ENCODE measurements at places on chromosomes 16 and 17.

DNA sequence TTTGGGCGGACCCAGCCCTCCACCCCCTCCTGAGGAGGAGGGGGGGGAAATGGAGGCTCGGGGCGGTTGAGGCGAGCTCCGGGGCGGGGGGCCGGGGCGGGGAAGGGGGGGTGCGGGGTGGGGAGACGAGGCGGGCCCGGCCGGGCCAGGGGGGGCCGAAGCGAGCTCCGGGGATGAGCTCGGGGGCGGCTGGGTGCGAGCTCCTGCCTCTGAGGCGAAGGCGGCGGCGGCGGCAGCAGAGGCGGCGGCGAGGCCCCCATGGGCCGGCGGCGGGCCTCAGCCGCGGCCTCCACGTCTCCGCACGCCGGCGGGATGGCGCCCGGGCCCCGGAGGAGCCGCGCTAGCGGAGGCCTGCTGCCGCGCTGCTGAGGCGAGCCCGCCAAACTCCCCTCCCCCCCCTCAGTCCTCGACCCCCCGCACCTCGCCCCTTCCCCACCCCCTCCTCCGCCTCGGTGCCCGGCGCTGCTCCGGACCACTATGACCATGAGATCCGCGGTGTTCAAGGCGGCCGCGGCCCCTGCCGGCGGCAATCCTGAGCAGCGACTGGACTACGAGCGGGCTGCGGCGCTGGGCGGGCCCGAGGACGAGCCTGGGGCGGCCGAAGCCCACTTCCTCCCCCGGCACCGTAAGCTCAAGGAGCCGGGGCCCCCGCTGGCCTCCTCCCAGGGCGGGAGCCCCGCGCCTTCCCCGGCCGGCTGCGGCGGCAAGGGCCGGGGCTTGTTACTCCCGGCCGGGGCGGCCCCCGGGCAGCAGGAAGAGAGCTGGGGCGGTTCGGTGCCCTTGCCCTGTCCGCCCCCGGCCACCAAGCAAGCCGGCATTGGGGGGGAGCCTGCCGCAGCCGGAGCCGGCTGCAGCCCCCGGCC is 596 bp downstream of the MSL1 start:
- DNase-seq: no peak

GRCh38 chr17:1031711-1032110 is 34.8 kb downstream of the TIMM22 start:
- no peak for DNase-seq

DNA sequence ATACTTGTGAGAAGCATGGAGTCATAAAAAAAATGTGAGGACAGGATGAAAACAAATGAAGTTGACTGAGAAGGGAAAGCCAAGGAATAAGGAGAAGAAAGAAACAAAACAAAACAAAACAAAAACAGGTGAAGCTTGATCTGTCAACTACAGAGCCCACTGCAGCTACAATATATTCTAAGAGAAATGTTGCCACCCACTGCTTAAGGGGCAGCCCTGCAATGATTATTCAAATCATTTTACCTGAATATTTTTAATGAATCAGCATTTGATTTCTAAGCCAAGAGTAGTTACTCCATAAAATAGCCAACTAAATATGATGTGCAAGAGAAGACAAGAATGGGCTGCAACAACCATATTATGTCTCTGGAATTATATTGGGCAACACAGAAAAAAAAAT is 252.0 kb upstream of the KIF2B start:
- DNase-seq: no peak

DNA sequence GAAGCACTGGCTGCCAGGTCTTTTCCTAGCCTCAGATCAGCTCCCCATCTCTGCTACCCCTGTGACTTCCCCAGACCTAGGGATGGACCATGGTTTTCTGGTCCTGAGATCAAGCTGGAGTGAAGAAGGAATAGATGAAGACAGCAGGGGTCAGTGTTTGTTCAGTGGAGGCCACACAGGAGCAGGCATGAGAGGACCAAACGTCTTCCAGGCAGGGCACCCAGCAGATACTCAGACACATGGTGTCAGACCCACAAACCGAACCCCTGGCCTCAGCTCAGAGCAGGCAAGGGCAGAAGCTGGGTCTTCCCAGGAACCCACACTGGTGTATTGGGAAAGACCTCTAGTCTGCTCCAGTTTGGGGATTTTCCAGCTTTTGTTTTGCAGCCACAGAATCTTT is 189.7 kb downstream of the IRX5 start:
- DNase-seq: no peak

DNA sequence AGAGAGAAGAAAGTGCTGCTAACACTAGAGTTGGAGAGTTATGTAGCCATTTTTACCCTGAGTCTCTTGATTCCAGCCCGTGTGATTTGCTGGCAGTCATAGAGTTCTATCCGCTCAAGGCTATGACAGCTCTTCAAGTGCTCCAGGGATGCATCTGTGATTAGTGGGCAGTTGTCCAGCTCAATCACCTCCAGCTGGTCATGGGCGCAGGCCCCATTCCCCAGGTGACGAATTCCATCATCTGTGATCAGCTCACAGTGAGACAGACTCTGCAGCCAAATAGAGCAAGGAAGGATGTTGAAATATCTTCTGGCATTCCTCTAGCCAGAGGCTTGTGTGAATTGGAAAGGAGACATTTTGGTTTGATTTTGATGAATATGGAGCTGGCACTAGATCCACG is 38.4 kb upstream of the STAC2 start:
- DNase-seq: no peak

- no peak for DNase-seq
Measured at GRCh38 chr17:34443619-34444469, 80.8 kb upstream of the CCL1 start.

- no peak for DNase-seq
Measured at GRCh38 chr17:45406107-45406506, 26.6 kb downstream of the ARHGAP27 start.

DNA sequence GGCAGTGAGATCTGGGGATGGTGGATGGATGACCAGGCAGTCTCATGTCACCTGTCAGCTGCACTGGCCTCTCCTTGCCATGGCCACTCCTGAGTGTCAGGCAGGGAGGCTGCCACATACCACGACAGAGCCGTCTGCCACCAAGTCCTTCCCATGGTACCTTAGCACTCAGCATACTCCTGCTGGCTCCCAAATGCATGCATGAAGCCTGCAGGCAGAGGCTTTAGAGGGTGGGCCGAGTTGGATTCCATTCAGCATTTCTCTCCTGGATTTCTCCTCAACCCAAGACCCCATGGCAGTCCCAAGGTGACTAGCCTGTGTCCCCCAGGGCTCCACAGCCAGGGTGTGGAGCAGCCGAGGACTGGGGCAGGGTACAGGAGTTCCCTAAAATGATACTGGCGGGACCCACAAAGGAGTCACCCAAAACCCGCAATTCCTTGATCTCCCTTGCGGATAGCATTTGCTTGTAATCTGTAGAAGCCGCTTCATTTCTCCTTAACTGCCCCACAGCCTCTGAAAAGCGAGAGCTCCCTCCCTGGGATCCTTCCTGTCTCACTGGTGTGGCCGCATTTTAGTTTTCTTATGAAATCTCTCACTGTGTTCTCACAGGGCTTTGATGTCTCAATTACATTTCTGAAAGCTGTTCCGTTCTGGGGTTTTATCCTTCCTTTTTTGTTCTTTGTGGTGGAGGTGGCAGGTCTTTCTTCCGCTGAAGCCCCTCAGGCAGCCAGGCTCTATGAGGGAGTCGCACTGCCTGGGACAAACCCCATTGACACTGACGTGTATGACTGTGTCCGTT is 141.4 kb downstream of the SOCS1 start:
- no peak for DNase-seq

GRCh38 chr16:82146957-82147356 is 23.1 kb downstream of the MPHOSPH6 start:
- no peak for DNase-seq

- DNase-seq: no peak
Measured at GRCh38 chr17:2093349-2093748, 38.4 kb downstream of the HIC1 start.

DNA sequence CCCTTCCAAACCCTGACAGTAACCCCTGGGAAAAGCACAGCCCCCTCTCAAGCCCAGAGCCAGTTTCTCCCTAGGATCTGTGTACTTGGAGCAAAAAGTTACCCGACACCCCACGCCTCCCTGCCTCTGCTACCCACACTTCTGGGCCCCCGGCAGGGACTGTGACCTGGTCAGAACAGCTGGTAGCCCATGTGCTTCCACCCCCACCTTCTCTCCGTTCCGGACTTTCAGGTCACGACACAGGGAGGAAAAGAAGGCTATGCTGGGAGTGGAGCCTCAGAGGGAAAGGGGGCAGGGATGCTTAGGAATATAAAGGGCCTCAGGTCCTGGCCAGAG is 6.4 kb downstream of the PPY start:
- no peak for DNase-seq

DNA sequence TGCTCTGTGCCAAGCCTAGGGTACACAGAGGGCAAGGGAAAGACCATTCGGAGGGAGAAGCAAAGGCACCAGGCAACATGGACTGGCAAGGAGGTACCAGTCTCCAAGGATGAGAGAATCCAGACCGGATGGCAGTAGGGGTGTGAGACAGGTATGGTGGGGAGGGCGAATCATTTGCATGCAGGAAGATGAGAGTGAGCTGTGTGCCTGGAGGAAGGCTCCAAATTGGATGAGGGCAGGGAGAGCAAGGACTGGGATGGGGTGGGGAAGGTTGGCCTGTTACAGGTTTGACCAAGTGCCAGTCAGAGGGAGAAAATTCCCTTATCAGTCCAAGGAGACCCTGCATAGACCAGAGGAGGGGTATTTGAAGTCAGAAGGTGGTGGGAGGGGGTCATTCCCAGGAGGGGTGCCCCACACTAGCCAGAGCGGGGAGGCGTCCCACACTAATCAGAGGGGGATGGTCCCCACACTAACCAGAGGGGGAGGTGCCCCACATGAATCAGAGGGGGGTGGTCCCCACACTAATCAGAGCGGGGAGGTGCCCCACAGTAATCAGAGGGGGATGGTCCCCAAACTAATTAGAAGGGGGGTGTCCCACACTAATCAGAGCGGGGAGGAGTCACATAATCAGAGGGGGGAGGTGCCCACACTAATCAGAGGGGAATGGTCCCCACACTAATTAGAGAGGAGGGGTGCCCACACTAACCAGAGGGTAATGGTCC is 737 bp downstream of the CANT1 start:
- DNase-seq: no peak

DNA sequence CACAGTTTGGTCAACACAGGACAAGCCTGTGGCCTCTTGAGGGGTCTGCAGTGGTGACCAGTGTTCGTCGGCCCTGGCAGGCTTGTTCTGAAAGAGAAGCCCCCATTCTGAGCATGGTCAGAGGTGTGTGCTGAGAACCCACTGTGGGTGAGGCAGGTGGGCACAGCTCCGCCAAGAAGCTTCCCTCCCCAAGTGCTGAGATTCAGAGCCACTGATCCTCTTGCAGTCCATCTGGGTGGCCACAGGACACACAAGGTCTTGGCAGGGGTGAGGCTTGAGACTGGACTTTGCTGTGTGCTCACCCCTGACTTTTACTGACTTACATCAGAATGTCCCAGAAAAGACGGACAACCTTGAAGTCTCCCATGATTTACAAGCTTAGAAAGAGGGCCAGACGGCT is 18.7 kb downstream of the MPRIP start:
- DNase-seq: no peak

GRCh38 chr17:45374501-45374900 is 57.7 kb upstream of the MAP3K14 start:
- no peak for DNase-seq

- DNase-seq: no peak
Measured at GRCh38 chr16:2089706-2090480, 42.1 kb downstream of the TSC2 start.

DNA sequence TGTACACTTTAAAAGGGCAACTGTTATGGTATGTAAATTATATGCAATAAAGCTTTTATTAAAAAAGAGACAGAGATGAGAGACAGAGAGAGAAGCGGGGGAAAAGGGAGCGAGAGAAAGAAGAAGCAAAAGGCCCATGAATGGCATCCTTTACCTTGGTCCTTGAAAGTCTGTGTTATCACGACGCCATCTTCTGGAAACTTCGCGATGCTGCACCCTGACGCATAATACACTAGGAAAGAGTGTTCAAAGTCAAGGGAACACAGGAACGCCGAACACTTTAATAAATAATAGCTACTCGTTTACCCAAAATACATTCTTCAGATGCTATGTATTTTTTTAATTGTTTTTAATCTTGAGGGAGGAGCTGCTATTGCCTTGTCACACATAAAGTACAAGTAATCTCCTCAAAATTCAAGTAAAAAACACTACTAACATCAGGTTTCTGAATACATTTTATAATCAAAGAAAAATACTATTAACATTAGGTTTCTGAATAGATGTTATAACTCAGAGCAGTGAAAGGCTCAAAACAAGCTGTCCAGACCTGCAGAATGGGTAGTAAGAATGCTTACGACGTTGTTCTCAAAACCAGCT is 23.0 kb upstream of the SLC38A8 start:
- peak; percentile 36 for DNase-seq

DNA sequence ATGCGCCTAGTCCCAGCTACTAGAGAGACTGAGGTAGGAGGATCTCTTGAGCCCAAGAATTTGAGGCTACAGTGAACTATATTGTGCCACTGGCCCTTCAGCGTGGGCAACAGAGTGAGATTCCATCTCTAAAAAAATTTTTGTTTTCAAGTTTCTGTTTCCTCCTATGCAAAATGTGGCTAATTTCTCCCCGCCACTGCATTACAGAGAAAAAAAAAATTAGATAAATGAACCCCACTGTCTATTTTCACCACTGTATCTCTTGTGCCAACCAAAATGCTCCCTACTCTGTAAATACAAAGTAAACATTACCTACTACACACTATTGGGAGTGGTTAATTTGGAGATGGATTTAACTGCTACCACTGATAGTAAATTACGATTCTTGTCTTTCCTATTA is 2.0 kb downstream of the MARF1 start:
- no peak for DNase-seq

- no peak for DNase-seq
Measured at GRCh38 chr16:85285681-85286065, 173.4 kb upstream of the CIBAR2 start.

DNA sequence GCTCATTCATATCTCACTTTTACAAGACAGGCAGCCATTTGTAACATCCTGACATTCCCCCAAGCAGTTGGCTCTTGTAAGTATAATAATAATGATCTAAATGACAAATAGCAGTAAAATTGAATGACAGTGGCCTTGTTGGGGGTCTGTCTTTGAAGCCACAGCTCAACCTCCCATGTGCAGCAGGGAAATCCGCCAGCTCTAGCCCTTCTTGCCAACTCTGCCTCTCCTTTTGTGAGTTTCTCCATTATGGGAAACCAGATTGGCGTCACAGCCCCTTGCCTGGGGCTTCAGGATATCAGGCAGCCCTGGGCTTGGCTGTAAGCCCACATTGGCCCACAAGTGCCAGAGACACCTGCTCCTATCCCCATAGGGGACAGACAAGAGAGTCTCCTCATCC is 70.4 kb upstream of the CACNG5 start:
- DNase-seq: no peak

GRCh38 chr17:78197147-78197832 is 10.1 kb downstream of the AFMID start:
- no peak for DNase-seq

DNA sequence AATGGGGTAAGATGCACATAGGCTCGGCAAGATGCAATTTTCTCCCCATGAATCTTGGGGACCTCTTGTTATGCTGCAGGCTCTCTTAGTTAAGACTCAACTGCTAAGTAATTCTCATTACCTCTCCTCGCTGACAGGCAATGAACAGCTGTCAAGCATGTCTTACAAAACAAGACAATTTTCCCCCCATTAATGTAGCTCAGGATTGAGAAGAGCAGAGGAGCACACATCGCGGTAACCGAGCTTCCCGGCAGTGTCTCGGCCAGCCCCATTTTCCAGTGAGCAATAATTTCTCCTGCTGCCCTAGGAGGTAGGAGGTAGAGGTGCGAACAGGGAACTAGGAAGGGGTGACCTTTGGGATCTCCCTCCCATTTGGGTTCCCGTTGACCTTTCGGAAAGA is 272.1 kb downstream of the HAPSTR1 start:
- no peak for DNase-seq
